HS-5 (cell line): ENCODE measurements at places on chromosomes 13 and 19.

DNA sequence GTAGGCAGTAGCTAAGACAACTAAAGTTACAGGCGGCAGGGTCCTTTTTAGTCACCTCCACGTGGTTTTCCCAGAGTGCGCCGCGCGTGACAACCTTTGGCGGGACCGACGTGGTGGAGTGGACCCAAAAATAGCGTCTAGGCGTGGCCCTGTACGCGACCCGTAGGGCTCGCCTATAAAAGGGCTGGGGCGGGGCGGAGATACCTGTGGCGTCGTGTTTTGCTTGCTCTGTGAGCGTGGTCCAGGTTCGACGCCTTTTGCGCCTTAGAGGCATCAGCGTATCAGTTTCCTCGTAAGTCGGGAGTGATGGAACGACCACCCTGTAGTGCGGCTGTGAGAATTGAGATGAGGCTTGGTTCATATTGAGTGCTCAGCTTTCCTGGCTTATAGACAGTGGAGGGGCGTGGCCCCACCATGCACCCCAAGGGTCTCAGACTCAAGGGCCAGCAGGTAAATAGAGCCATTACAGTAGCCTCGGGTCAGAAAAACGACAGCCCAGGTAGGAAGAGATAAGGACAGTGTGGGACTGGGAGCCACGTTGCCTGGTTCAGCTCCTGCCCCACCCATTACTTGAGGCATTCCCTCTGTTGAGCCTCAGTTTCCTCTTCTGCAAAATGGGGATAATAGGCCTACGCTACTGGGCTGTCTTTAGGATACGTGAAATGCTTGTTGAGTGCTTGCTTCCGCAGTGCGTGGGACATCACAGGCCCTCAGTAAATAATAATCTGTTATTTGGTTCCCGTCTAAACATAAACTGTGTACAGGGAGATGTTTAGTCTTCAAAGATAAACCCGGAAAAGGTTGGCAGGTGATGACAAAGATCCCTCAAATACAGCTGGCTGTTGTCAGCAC, 693 bp upstream of the TMED1 start:
- peak; percentile 91 for DNase-seq

DNA sequence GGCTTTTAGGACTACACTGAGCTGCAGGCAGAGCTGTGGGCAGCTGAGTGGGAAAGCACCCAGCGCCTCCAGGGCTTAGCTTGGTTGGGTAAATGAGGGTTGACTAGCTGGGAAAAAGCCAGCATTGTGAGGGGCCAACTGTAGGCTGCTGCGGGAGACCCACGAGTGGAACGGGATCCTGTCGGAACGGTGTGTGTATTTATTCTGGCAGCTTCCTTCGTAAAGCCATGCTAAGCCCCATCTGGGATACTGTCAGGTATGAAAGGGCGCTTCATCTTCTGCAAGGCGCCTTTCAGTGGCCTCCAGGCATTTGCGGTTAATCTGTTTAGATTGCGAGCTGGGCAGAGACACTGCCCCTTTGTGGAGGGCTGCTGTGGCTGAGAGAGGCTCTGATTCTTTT, 39.5 kb upstream of the CNMD start:
- DNase-seq: no peak

GRCh38 chr19:461721-462551, 1.1 kb upstream of the SHC2 start:
- DNase-seq: no peak

DNA sequence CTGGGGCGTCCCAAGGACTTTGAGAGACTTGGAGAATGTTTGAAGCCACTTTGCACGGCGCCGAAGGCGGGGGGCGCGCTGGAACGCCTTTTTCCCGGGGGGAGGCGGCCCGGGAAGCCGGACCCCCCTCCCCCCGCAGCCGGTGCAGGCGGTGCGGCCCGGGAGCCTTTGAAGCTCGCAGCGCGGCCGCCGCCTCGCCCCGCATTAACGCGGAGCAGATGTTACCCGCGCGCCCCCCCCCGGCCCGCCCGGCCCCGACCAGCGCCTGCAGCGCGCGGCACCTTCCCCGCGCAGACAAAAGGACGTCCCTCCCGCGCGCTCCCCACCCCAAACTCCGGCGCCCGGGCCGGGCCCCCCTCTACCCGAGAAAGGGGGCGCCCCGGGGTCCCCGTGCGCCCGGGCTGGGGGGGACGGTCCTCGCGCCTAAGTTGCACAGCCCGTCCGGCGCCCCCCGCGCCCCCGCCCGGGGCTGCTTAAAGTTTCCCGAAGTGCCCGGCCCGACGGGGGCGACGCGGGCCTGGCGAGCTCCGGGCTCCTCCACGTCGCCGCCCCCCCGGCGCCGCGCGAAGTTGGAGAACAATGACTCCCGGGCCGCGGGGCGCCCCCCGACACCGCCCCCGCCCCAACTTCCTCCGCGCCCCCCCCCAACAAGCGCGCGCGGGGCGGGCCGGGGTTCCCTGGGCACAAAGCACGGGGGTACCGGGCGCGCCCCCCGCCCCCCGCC, 685 bp downstream of the TCF3 start:
- DNase-seq: no peak

- peak; percentile 42 for DNase-seq
Observed at GRCh38 chr19:3304871-3305423, 61.4 kb upstream of the NFIC start.

- no peak for DNase-seq
Observed at GRCh38 chr13:20394506-20394905, 131.2 kb downstream of the CRYL1 start.

GRCh38 chr13:111519490-111520170, 199.2 kb downstream of the TEX29 start:
- DNase-seq: no peak
